RWPE1 (cell line): ENCODE measurements at places on chromosomes 16 and 17.

DNA sequence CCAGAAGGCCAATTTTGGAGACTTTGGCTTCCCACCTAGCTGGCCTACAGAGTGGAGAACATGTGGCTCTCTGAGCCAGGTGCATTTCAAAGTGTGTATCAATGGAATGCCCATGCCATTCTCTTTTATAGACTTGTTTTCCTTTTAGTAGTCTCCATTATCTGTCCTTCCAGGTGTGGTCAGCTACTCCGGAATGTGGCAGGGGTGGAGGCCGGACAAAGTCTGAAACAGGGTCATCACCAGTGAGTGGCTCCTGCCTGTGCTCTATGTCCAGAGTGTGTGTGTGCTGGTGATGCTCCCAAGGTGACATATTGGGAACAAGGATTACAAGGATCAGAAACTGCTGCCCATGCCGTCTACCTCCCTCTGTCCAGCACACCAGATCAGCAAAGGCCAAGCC, 3.8 kb upstream of the TMEM220 start:
- no peak for DNase-seq

DNA sequence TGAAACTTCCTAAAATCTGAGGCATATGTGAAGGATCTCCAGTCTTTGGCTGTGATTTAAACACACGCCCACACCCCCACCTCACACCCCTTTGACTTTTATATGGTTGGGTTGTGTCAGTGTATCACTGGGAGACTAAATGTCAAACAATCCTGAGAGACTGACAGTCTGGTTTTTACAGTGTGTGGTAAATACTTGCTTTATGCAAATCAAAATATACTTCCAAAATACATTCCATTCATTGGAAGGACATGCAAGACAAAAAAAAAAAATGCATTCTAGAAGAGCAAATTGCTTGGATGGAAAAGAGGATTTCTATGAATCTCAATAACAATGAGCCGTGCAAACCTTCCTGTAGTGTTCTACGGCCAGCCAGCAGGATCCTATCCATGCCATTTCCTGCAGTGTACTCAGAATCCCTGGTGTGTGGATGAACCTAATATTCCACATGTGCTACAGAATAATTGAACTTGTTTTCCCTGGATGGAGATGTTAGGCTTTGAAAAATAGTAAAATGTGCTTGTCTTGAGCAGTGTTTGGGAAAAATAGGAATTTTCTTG, 602.1 kb upstream of the GOT2 start:
- DNase-seq: no peak

GRCh38 chr16:30368122-30368791, 2.0 kb downstream of the TBC1D10B start:
- peak; percentile 48 for DNase-seq

GRCh38 chr17:76700617-76701470, 9.9 kb downstream of the MXRA7 start:
- DNase-seq: peak; percentile 73

DNA sequence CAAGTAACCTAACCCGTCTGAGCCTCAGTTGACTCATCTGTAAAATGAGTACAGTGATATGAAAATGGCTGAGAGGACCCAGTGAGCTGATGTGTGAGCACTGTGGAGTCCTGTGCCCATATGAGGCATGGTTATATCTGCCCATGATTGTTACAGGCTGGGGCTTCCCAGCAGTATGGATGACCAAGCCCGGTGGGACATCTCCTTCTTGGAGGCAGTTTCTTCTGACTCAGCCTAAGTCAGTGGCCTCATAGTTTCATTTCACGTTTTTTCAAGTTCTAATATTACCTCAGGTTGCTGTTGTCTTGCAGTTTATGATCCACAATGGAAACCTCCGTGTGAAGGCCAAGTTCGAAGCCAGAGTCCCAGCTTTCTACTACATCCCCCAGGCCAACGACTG, 4.8 kb downstream of the ADAP2 start:
- DNase-seq: no peak
